ENCODE measurements at places on chromosomes 2 and 18. TPM values are rescaled to one million over a fixed set of nuclear protein-coding genes. Genes with fewer than 3 reads are reported as not detected.

CARF gene
- total RNA-seq: 9.2 TPM

EVA1A gene
- total RNA-seq: 82.8 TPM

FAHD2A gene
- total RNA-seq: 16.4 TPM

PPP4R1 gene
- 152 TPM for total RNA-seq

ADAM17 gene
- 71.5 TPM for total RNA-seq

AFF3 gene
- total RNA-seq: not detected
